CD14-positive monocyte (primary cell): ENCODE measurements at places on chromosomes 6 and 20.
A peak's percentile ranks its signal among the peaks of the same experiment; 100 is the strongest.

GRCh38 chr6:109458774-109459531, 3.4 kb upstream of the MICAL1 start:
- peak; percentile 78 for DNase-seq

GRCh38 chr20:50636601-50637540, 54.5 kb downstream of the RIPOR3 start:
- DNase-seq = no peak

DNA sequence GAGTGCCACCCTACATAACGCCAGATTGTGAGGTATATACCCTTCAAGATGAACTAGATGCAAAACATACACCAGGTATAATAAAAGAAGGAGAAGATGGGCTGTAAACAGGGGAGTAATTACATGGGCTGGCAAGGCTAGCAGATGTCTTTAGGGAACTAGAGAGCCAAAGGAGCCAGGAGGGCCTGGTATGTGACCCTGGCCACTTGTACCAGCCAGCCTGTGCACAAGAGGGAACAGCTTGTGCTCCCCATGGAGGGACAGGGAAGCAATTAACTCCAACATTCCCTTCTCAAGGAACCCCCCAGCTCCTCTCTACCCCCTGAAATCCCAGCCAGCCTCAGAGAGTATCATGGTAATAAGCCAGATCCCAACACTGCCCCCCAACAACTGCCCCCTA, 139.9 kb downstream of the HIVEP2 start:
- no peak for DNase-seq

GRCh38 chr6:143689852-143690251, 12.1 kb downstream of the PHACTR2 start:
- DNase-seq = no peak

GRCh38 chr6:3619201-3619600, 132.3 kb downstream of the PXDC1 start:
- no peak for DNase-seq

DNA sequence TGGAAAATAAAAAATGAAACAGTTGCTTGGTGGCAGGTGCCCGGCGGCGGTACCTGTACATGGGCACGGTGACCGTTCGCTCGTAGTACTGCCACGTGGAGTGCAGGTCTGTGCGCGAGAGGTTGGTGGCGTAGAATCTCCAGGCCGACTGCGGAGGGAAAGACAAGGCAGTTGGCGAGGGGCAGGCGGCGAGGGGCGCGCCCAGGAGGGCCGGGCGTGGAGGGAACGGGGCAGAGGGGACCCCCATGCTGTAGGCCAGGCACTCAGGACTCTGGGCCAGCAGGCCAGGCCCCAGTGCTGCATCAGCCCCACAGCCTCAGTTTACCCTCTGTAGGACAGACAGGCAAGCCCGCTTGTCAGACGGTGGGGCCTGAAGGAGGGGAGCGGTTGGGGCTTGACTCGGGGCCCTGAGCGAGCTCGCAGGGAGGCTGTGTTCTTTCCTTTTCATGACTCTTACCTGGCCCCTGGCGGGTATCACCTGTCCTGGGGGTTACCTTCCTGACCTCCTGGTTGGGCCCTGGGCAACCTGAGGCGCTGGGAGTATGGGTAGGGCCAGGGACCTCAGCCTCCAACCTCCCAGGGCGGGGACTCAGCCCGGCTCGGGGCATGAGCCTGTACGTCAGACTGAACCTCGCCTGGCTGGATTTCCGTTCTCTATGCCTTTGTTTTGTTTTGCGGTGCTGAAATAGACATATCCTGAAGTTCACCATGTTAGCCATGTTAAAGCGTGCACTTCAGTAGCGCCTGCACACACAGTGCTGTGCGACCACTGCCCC, 38.5 kb downstream of the KCNQ2 start:
- no peak for DNase-seq

DNA sequence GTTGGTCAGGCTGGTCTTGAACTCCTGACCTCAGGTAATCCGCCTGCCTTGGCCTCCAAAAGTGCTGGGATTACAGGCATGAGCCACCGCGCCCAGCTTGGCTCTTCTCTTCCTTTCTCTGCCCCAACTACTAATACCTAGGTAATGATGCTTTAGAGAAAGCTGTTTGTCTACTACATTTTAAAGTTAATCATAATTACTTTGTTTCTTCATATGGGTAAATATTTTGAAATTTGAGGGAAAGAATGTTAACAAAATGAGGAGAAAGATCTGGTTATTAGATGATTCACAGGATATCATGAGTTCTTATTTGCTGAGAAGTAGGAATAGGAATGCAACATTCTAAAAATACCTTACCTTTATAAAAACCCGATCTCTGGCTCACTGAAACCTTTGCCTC, 18.4 kb upstream of the PTPRK start:
- no peak for DNase-seq

DNA sequence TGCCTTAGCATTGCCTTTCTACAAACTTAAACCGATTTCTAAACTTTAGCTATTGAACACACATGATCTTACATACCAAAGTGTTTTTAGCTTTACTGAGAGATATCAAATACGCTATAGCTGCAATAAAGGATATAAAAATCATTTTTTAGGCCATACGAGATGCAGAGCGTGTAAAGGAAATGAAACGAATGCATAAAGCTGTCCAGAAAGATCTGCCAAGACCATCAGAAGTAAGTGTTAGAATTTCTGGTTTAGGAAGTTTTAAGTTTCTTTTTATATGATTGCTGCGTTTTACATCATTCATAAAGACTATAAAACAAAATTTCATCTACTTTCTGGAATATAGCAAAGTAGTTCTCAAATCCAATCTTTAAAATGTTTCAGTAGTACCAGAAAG, 38.4 kb downstream of the CDC5L start:
- no peak for DNase-seq
